ENCODE measurements at places on chromosomes 3 and 15. TPM values are rescaled to one million over a fixed set of nuclear protein-coding genes. Genes with fewer than 3 reads are reported as not detected.

STRIT1 gene
- total RNA-seq = not detected

SSUH2 gene
- 0.39 TPM for total RNA-seq

ECE2 gene
- total RNA-seq = not detected

ZCWPW2 gene
- not detected for total RNA-seq

ACTRT3 gene
- total RNA-seq = 0.49 TPM

TCTA gene
- total RNA-seq = 26.4 TPM

MRAS gene
- total RNA-seq = 0.07 TPM

FXR1 gene
- total RNA-seq = 130 TPM

MTHFS gene
- total RNA-seq = 28.6 TPM

FANCD2OS gene
- total RNA-seq = not detected

TTC23 gene
- 2.7 TPM for total RNA-seq

MYLK gene
- total RNA-seq = not detected

CDHR4 gene
- not detected for total RNA-seq

PPP1R14D gene
- not detected for total RNA-seq

GPR27 gene
- total RNA-seq = not detected

HTR3E gene
- not detected for total RNA-seq

SLC22A14 gene
- 0.16 TPM for total RNA-seq

AADAC gene
- not detected for total RNA-seq

KNG1 gene
- not detected for total RNA-seq

CAMP gene
- total RNA-seq = 0.29 TPM

STAC gene
- 0.09 TPM for total RNA-seq

Data from activated B cell treated with CpG ODN at 0.5 μM for 24 hours (primary cell).